Panc1 (cell line): ENCODE measurements at places on chromosomes 2 and 18. TPM values are rescaled to one million over a fixed set of nuclear protein-coding genes. Genes with fewer than 3 reads are reported as not detected.

PARD3B gene
- total RNA-seq: 3.6 TPM

ATP8B1 gene
- 12.5 TPM for total RNA-seq

TTN gene
- 0.13 TPM for total RNA-seq

CHRNA1 gene
- total RNA-seq: not detected

RAMP1 gene
- 17.6 TPM for total RNA-seq
